HuH-7 (cell line): ENCODE measurements at places on chromosomes 6 and 20.
A peak's percentile ranks its signal among the peaks of the same experiment; 100 is the strongest.

GRCh38 chr6:137910843-137911456, 43.9 kb downstream of the TNFAIP3 start:
- no peak for DNase-seq

DNA sequence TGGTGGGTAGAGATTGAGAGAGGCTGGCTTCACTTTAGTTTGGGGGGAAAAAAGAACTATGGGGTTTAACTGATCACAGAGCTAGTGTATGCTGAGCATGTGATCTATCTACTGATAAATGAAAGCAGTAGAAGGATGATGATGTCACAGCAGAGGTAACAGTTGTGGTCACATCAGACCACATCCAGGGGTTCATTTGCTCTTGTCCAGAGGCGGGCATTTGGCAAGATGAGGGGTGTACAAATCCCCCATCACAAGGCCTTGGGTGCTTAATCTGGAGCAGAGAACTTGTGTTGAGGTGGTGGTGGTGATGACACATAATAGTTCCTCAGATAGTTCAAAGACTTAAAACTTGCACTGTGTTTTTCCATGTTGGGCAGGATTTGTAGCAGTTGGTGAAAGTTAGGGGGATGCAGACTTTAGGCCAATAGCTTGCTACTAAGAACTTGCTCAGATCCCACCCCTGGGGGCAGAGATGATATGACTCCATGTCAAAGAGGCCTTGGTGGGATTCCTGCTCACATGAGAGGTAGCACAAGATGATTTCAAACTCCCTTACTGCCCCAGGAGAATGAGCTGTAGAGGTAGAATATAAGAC, 63.4 kb downstream of the PRDM1 start:
- no peak for DNase-seq

- DNase-seq: no peak
These were observed 39.0 kb downstream of the ADGRF4 start for GRCh38 chr6:47737406-47737805.

DNA sequence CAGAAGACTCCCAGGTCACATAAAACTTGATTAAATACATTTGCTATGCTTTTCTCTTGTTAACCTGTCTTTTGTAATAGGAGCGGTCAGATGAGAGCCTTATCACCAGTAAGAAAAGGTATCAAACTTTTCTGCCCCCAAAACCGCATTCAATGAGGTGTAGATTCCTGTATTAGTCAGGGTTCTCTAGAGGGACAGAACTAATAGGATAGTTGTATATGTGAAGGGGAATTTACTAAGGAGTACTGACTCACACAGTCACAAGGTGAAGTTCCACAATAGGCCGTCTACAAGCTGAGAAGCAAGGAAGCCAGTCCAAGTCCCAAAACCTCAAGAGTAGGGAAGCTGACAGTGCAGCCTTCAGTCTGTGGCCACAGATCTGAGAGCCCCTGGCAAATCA, 32.7 kb downstream of the PTPRK start:
- no peak for DNase-seq

DNA sequence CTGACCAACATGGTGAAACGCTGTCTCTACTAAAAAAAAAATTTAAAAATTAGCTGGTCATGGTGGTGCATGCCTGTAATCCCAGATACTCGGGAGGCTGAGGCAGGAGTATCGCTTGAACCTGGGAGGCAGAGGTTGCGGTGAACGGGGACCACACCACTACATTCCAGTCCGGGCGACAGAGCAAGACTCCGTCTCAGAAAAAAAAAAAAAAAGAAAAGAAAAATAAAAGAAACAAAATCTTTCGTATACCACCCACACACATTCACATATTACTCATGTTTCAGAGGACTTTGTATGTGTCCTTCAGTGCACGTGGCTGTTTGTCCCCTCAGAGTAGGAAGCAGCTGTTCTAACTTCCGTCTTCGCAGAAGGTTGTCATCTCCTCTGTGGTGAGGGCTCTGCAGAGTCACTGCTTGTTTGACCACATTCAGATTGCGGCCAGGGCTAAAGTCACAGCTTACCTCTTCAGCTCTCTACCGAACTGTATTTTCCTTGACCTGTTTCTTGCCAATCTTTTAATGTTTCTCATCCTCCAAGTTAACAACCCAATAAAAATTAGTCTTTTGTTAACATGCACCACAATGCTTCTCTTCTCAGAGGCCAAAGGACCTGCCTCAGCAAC, 36.6 kb upstream of the HIVEP1 start:
- DNase-seq: no peak

DNA sequence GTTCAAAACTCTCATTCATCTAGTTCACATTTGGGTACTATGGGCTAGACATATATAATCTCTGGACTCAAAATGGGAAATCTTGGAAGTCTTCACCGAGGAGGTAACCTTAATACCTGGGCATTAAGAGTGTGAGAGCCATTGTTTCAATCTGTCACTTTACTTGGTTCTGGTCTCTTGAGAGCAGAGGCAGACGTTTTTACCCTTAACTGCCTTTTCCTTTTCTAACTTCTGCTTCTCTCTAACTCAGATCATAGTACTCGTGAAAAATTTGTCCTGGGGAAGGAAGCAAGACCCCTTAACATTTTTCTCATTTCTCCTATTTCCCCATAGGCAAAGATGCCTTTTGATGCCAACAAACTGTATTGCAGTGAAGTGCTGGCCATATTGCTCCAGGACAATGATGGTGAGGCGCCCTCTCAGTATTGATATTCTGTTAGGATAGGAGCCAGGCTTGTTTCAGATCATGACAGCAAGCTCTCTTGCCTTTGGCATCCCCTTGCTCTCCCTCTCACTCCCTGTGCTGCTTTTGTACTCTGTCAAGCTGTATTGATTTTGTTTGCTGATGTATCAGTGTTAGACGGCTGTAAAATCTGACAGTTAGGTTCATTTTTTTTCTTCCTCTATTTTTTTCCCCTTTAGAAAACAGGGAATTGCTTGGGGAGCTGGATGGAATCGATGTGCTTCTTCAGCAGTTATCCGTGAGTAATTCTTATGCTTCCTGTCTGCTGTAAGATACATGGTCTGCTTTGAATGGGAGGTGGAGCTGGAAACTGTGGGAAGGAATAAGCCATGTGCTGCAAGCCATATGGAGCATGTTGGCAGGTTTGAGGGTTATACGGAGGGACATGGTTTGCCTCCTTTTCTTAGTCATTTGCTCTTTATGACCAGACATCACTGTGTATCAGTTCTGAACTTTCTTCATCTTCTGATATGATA, 83.5 kb downstream of the CTNNBL1 start:
- DNase-seq: no peak

DNA sequence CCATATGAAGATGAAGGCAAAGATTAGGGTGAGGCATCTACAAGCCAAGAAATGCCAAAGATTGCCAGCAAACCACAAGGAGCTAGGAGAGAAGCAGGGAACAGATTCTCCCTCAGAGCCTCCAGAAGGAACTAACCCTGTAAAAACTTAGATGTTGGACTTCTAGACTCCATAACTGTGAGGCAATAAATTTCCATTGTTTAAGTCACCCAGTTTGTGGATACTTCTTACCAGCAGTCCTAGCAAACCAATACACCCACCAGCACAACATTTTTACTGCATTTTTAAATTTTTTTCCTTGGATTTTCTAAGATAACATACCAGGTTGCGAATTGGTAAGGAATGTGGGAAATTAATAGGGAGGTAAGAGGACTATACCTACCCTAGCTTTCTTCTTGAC, 47.8 kb upstream of the EYA4 start:
- no peak for DNase-seq

DNA sequence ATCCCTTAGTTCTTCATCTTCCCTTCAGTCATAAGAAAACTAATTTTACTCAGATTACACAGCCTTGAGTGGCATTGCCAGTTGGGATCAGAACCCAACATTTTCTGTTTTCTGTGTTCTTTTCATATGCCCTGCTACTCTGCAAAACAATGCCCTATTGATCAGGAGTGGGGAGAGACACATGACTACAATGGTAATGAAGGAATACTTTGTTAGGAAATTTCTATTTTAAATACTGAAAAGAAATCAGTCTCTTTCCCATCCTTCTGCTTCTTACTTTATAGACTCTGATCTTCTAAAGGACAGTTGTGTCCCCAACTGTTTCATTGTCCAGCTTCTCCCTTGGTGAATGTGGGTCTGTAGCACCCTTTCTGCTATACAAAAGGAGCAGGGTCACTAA, 5.5 kb upstream of the PKIB start:
- DNase-seq: no peak

DNA sequence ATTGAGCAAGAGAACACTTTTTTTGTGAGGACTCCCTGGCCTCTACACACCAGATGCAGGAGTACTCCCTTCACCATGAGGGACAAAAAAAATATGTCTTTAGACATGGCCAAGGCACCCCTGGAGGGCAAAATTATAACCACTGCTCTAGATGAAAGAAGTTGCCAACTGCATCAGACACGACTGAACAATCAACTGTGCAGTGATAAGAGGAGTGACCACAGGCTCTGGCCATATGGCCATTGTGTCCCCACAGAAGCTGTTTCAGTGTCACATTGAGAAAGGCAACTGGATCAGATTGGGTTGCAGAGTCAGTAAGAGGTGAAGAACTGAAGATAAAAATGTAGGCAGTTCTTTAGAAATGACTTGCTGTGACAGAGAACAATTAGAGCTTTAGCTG, 85.7 kb downstream of the C6orf118 start:
- no peak for DNase-seq

GRCh38 chr6:136411025-136411325, 121.3 kb upstream of the BCLAF1 start:
- no peak for DNase-seq

GRCh38 chr20:37309936-37310590, 20.6 kb downstream of the MANBAL start:
- DNase-seq: no peak

DNA sequence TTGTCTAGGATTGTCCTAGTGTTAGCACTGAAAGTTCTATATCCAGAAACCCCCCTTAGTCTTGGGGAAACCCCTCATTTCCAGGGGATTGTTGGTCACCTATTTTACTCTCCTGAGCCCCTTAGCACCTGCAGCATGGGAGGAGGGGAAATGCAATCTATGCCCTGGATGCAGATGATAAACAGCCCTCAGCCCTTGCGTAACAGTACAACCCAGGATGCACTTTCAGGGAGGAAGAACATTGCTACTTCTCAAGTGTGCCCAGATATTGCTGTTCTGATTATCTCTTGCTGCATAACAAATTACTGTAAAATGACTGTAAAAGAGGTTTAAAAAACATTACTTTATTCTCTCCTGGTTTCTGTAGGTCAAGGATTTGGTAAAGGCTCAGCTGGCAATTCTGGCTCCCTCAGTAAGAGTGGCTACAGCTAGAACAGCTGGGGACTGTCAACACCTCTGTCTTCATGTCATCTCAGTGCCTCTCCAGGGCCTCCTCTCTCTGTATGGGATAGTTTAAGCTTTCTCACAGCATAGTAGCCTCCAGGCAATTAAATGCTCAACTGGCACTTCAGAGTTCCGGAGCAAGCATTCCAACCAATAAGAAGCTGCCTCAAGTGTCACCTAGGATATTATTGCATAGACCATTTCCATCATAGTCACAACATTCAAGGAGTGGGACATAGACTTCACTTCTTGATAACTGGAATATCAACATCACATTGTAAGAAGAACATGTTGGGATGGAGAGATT, 117.8 kb upstream of the FOXO3 start:
- no peak for DNase-seq

GRCh38 chr6:139882234-139882633, 507.8 kb upstream of the CITED2 start:
- no peak for DNase-seq

GRCh38 chr6:119241111-119241465, 108.5 kb downstream of the MAN1A1 start:
- no peak for DNase-seq

DNA sequence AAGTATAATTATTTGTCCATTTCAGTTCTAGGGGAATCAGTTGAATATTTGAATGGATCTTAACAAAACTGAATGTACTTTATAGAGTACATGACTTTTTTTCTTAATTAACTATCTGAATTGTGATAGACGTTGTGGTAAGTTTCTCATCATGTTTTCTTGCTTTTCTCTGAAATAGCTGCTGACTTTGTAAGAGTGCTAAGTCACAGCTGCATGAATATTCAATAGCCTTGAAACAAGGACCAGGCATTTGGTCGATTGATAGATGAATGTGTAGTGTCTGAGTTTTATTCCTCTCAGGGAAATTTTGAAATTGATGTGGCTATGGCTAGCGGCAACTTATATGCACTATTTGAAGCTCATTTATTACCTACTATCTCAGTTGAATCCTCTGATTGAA, 56.0 kb downstream of the ADGRB3 start:
- DNase-seq: no peak

GRCh38 chr6:166927240-166927934, 29.0 kb downstream of the RNASET2 start:
- DNase-seq: no peak

GRCh38 chr6:80489911-80490635, 383.6 kb downstream of the BCKDHB start:
- no peak for DNase-seq

- no peak for DNase-seq
These were observed 465.4 kb downstream of the CD109 start for GRCh38 chr6:74161380-74161779.

DNA sequence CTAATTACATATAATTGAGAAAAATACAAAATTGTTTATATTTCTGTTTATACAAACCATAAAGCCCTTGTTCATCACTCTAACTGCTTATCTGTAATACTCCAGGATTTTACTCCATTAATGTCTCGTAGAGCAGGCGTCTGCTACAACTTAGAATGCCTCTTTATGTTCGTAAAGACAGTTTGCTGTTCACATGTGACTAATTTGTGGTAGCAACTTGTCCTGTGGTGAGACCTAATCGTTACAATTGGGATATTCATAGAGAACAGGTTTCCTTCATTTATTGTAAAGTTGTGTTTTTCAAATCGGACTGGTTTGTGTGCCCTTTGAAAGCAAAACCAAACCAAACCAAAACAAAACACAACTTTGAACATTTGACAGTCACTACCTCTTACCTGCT, 149.7 kb downstream of the ASCC3 start:
- no peak for DNase-seq

- DNase-seq: peak; percentile 24
These were observed 3.3 kb downstream of the ADGRB3 start for GRCh38 chr6:68638230-68638900.

DNA sequence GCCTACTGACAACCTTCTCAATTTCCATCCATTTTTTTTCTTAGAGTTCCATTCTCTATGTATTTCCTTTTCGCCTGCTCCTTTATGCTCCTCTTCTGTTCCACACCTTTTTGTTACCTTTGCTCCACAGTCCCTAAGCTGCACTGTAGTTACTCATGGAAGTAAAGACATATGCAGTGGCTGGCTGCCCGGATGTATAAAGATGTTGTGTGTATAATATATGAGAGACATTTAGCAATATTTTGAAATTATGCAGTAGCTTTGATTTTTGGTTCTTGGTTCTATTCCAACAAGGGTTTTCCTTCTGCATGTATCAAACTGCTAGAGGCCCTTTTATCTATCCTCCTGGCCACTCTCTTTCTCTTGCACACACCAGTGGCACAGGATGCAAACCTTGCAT, 234.9 kb downstream of the DOK5 start:
- no peak for DNase-seq
